AG10803 (cell line): ENCODE measurements at places on chromosomes 5 and 9.

DNA sequence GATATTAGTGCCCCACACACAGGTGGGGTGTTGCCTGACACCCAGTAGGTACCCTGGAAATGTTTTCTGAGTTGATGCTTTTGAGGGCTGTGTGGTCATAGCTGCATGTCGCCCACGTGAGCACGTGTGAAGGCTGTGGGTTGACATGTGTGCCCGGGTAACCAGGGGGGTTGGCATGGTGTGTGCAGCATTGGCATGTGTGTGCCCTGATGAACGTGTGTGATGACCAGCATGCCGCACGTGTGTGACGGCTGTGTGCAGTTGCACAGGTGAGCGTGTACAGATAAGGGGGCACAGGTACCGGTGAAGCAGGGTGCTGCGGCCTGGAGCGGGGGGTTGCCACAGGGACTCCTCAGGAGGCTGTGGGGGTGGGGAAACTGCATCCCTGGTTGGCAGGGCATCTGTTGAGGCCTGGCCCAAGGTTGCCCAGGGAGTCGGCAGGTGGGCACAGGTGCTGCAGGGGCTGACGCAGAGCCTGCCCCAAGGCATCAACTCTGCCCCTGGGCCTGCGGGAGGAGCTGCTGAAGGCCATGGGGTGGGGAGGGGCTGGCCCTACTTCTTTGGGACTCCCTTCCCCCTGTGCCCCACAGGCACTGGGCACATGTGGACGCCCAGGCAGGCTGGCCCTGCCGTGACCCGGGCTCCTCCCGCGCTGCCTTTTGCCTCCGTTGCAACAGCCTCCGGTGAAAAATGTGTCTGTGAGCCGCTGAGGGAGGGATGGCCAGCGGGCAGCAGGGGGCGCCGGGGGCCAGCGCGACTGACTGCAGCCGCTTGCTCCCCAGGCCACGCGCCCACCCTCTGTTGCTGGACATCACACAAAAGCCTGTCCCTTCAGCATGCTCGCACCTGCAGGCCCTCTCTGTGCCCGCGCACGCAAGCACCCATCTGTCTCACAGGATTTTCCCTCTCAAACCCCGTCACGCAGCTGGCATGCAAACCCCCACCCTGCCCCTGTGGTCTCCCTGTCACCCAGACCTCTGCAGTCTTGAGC lies 2.2 kb downstream of the UNC5A start:
- no peak for DNase-seq

- DNase-seq: peak; percentile 75
Observed at GRCh38 chr5:137609127-137609526, 110.0 kb upstream of the SPOCK1 start.

- no peak for DNase-seq
Observed at GRCh38 chr5:178211095-178212048, 7.0 kb downstream of the HNRNPAB start.

DNA sequence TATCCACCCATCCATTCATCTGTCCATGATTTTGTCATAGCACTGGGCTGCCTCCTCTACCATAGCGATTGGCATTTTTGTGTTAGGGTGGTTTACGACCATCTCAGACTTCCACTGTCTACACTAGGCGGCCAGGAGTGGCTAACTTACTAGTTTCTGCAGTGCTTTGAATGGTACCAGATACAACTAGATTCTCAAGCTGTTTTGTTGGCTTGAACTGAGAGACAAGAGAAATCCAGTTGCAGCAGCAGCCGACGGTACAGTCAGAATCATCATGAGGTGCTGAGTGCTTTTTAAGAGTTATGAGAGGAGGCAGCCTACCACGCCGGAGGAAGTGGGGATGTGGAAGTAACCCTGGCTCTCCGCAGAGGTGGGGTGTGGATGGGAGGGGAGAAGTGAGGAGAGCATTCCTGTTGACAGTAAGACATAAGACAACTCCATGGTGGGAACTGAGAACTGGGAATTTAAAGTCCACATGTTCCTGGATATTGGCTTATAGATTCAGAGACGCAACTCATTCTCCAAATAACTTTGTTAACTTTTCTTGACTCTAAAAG lies 27.9 kb downstream of the COL5A1 start:
- peak; percentile 40 for DNase-seq

- peak; percentile 54 for DNase-seq
Observed at GRCh38 chr9:73114958-73115357, 36.7 kb upstream of the ANXA1 start.

DNA sequence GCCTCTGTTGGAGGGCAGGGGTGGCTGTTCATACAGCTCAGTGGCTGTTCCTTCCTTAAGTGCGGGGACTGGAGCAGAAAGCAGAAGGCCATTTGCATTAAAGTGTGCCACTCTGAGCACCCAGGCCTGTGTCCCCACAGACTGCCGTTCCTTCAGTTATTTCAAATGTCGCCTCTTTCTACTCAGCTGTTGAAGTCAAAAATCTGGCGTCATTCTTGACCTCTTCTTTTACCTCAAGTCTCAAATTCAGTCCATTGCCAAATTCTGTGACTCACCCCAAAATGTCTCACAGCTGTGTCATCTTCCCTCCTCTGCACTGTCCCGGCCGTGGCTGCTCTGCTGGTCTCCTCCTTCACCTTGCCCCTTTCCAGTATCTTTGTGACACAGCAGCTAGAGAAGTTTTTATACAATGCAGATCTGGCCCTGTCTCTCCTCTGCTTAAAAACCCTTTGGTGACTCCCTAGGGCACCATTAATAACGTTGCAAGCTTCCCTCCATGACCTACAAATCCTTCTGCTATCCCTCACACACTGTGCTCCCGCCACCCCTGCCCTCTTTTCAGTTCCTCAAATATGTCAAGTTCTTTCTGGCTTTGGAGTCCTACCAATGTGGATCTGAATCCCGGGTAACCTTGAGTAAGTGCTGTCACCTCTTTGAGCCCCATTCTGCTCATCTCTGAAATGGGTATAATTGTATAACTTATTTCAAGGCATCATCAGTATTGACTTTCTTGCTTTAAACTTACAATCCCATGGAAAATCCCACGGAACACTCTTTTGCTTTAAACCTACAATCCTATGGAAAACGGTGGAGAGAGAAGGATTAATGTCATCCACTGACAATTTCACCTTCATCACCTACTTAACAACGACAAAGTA lies 98.3 kb upstream of the BOD1 start:
- DNase-seq: peak; percentile 76

- DNase-seq: no peak
Observed at GRCh38 chr5:154284433-154284832, 93.9 kb downstream of the GALNT10 start.

- no peak for DNase-seq
Observed at GRCh38 chr9:134181648-134182034, 17.3 kb upstream of the RNU6ATAC start.
